CD4-positive, alpha-beta T cell treated with Interleukin-17A for 4 hours (primary cell): ENCODE measurements at places on chromosomes 12 and 14.

DNA sequence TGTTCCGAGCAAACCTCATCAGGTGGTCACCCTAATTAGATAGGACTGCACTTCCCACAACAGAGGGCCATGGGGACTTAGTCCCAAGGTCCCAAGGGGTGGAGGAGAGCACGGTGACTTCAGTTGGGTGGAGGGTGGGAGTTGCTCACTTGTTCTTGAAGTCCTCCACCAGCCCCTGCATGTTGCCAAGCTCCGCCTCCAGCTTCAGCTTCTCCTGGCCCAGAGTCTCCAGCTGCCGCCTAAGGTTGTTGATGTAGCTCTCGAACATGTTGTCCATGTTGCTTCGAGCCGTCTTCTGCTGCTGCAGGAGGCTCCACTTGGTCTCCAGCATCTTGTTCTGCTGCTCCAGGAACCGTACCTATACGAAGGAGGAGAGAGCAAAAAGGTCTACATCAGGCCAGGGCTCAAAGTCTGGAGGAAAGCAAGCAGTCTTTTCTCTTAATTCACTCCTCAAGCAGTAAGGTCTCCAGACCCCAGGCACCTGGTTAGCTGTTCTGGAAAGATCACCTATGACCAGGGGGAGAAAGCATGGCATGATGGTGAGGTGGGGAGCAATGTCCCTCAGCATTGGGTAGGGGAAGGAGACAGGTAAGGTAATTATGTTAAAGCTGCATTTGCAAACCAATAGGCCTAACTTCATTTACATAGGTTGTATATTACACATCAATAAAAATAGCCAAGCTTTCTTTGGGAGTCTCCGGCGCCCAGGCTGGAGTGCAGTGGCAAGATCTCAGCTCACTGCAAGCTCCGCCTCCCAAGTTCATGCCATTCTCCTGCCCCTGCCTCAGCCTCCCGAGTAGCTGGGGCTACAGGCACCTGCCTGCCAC is 2.9 kb downstream of the KRT8 start:
- DNase-seq, result no peak

DNA sequence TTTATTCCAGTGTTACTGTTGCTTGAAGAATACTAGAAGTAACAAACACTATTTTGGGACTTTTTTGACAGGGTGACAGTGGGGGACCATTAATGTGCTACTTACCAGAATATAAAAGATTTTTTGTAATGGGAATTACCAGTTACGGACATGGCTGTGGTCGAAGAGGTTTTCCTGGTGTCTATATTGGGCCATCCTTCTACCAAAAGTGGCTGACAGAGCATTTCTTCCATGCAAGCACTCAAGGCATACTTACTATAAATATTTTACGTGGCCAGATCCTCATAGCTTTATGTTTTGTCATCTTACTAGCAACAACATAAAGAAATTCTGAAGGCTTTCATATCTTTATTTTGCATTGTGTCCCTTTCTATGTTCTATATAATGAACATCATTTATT is 44.5 kb downstream of the TMPRSS12 start:
- DNase-seq, result no peak

DNA sequence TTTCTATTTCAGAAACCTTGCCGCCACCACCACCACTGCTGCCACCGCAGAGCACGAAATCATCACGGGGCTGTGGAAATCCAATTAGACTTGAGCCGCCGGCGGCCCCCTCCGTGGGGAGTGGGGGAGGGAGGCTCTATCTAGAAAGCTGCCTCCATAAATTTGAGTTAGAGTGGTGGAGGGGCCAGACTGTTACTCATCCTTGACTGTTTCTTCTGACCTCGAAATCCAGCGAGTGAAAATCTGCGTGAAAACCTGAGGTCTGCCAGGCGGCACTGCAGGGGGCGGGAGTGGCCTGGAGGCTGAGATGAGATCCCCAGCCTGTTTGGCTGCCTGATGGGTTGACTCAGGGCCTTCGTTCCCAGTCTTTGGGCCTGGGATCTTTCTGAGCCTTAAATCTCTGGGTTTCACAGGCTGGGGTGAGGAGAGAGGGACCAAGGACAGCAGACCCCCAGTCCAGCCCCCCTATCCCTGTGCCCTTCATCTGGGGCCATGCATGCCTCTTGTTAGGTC is 29.9 kb downstream of the TSPAN9 start:
- no peak for DNase-seq

- no peak for DNase-seq
Measured at GRCh38 chr14:54309615-54310014, 87.2 kb upstream of the CDKN3 start.

DNA sequence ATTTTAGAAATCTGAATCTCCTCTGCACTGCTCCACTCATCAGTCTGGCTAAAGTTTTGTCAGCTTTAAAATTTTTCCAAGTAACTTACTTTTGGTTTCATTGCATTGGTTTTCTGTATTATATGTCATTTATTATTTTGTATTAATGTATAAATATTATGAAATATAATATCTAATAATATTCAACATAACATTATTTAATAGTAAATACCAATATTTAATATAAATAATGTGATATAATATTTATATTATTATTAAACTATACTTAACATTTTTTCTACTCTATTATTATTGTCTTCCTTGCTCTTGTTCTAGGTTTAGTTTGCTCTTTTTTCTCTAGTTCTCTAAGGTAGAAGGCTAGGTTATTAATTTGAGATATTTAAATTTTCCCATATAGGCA is 512.1 kb downstream of the AACS start:
- DNase-seq, result no peak

GRCh38 chr12:100251917-100252316 is 15.0 kb downstream of the DEPDC4 start:
- DNase-seq, result no peak

- peak; percentile 6 for DNase-seq
Measured at GRCh38 chr14:50726372-50727107, 58.4 kb upstream of the SAV1 start.

GRCh38 chr14:88013750-88014349 is 8.9 kb downstream of the GPR65 start:
- peak; percentile 56 for DNase-seq

DNA sequence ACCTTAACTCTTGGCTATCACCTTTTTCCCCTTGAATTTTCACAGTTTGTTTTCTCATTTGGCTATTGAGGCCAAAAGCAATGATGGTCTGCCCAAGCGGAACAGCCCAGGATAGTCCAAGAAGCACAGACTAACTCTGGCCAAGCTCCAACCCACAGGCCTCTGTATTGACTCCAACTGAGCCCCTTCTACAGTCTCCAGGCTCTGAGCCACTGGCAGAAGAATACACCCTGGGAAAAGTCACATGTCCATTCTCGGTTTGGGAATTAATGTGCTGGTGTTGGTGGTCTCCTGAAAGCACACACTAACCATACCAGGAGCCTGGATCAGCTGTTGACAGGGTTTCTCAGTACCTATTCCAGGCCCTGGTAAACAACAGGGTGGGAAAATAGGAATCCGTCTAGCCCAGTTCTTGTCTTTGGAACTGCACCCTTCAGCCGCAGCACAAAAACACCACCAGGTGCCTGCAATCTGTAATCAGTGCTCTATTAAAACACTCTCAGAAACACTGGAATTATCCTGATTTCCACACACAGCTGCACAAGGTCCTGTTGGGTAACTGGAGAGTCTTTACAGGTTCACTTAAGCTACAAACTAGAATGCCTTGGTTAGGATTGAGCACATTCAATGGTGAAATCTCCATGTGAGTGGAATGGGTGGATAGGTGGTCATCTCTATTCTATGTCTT is 63.6 kb downstream of the STXBP6 start:
- no peak for DNase-seq

GRCh38 chr12:75103822-75104221 is 105.8 kb downstream of the KCNC2 start:
- no peak for DNase-seq

DNA sequence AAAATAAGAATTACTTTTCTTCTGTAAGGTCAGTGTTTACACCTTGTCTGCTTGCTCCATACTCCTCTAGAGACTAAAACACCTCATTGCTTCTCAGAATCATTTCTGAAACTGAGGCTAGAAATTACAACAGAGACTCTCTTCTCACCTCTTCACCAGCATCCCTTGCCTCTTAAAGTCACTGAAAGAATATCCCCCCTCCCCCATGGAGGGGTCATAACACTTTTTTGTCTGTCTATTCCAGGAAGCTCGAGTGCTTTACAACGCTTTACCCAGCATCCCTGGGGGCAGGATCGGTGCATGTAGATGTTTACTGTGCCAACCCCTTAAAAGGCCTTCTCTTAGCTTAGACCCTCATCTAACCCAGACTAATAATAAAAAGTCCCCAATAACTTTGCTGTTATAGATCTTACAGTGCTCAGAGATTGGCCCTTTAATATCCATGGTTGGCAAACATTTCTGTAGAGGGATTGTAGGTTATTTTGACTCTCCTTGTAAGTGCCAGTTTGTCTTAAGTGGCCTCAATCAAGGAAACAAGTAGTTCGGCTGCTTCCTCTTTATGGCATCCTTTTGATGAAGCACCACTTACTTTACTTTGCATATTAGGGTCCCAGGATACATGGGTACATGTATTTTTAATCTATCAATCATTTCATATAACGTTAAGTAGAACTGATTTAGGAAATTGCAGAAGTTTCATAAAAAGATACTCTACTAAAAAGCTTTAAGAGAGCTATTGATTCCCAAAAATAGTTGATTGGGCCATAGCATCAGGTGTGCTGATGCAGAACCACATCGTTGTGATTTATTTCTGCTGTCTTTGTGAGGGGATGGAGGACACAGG is 29.3 kb downstream of the PRKCH start:
- DNase-seq, result peak; percentile 37

GRCh38 chr14:105087308-105087962 is 22.2 kb upstream of the GPR132 start:
- peak; percentile 48 for DNase-seq

DNA sequence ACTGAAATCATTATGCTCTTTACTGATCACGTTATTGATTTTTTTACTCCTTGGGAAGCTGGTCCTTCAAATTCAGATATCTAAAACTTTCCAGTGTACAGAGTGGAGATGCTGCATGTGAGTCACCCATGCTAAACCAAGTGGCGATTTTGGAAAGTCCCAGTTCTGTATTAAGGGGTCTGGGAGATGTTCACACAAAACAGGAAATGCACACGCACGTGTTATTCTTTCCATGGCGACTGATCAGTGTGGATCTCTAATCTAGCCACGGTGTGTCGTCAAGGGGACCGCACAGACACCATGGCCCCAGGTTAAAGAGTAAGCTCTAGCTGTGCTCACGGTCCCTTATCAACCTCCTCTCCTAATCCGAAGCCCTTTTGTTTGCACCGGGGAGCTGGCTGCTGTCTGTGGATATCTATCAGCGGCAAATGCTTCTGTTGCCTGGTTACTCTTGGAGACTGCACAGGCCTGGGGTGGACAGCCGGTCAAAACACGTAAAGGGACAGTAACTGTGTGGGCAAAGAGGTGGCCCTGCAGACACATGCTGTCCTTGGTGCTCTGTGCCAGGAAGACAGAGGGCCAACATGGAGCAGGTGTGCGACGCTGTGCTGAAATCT is 96.6 kb downstream of the RIMBP2 start:
- no peak for DNase-seq

DNA sequence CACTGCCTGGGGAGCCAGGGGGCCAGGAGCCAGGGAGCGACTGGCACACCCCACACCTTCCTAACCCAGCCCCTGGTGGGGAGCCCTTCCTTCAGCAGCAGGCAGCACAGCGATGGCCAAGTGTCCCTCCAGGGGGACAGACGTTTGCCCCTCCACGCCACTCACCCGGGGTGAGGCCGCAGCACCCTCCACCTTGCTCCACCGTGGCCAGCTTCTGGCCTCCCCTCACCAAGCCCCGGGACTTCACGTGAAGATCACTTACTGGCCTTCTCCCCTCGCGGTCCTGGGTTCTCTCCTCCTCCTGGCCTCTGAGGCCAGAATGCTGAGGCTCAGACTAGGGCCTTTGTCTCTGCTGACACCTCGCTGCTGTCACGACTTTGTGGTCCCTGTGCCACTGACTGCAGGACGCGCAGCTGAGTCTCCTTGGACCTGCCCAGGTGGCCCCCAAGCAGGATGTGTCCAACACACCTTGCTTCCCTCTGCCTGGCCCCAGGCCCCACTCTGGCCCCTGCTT is 3.5 kb upstream of the ASPG start:
- no peak for DNase-seq

DNA sequence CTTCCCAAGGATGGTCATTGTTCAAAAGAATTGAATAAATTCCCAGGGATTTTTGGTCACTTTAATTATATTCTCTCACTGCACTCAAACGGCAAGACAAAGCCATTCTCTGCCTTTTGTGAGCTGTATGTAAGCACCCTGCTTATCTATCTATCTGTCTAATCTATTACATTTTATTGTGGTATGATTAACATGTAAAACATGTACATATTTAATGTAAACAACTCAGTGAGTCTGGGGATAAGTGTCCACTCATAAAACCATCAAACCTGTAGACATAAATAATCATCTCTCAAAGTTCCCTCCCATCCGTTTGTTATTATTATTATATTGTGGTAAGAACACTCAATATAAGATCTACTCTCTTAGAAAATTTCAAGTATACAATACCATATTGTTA is 167.1 kb downstream of the CAND1 start:
- no peak for DNase-seq

DNA sequence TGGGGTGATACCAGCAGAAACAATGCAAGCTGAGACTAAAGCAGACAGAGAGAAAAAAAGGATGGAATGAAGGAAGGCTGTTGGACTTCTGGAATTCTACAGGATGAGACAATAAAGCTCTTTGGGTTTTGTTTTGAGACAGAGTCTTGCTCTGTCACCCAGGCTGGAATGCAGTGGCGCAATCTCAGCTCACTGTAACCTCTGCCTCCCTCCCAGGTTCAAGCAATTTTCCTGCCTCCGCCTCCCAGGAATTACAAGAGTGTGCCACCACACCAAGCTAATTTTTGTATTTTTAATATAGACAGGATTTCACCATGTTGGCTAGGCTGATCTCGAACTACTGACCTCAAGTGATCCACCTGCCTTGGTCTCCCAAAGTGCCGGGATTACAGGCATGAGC is 115.4 kb downstream of the EXOC5 start:
- DNase-seq, result no peak

- no peak for DNase-seq
Measured at GRCh38 chr14:98766818-98767217, 505.2 kb downstream of the BCL11B start.

DNA sequence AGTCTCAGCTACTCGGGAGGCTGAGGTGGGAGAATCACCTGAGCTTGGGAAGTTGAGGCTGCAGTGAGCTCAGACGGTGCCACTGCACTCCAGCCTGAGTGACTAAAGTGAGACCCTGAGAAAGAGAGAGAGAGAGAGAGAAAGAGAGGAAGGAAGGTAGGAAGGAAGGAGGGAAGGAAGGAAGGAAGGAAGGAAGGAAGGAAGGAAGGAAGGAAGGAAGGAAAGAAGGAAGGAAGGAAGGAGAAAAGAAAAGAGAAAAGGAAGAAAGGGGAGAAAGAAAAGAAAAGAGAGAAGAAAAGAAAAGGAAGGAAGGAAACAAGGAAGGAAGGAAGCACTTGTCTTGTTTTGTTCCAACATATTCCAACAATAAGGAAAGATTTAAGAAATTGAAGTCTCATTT is 7.8 kb downstream of the PRKD1 start:
- no peak for DNase-seq

- peak; percentile 19 for DNase-seq
Measured at GRCh38 chr14:64763801-64764621, 59.8 kb downstream of the PLEKHG3 start.

GRCh38 chr12:110677982-110678381 is 10.9 kb downstream of the HVCN1 start:
- DNase-seq, result no peak
